Stimulated activated naive B cell treated with anti-CD40 and anti-IgM and Interleukin-4, amounts not matched to agents 10 μg/mL and 1 μg/mL and 100 μg/mL, for 72 hours (primary cell): ENCODE measurements at places on chromosomes 16 and 17.

DNA sequence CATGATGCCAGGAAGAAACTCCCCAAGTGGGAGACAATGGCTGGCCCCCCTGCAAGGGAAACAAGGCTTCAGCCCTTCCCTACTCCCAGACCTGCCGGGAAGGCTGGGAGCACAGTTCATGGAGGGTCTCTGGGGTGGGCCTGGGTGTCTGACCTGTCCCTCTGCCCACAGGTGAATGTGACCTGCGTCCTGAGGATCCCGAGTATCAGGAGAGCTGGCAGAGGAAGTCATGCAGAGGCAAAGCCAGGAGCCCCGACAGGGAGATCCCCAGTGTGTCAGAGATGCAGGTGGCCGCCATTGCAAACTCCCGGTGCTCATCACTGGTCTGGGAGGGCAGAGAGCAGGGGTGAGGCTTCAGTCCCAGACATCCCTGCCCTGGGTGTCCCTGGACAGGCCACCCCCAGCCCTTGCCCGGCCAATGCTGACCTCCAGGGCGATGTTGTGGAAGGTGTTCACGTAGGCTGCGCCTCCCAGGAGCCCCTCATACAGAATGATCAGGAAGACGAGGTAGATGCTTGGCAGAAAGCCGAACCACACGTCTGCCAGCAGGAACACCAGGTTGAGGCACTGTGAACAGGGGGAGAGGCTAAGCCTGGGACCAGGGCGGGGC, 5.3 kb upstream of the NPIPB7 start:
- H3K36me3 ChIP-seq, result peaks cover 50% of the 10 kb centered on the region
- H3K4me1 ChIP-seq, result peaks cover 6% of the 10 kb centered on the region
- H3K4me3 ChIP-seq, result no peak overlapping the region
- H3K27me3 ChIP-seq, result no peaks in the 10 kb centered on the region
- no peak for DNase-seq

DNA sequence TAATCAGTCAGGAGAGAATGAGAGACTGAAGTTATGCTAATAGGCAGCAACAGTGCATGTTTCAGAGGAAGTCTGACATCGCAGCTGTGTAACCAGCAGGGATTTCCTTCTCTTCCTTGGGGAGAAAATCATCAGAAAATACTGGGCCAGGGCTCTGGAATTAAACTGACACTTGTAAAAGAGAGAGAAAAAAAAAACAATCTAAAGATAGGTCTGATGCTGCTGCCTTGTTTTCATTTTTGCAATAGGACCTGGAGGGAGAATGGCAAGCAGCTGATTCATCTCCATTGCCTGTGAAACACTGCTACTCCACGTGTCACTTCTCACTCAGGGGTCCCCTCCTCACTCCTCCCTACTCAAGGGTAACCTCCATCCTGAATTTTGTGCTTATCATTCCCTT, 17.7 kb upstream of the CORO6 start:
- peaks cover 21% of the 10 kb centered on the region for H3K36me3 ChIP-seq
- no peak overlapping the region for H3K4me3 ChIP-seq
- no peaks in the 10 kb centered on the region for H3K27me3 ChIP-seq
- peak overlapping the region; percentile 43 for H3K27ac ChIP-seq

DNA sequence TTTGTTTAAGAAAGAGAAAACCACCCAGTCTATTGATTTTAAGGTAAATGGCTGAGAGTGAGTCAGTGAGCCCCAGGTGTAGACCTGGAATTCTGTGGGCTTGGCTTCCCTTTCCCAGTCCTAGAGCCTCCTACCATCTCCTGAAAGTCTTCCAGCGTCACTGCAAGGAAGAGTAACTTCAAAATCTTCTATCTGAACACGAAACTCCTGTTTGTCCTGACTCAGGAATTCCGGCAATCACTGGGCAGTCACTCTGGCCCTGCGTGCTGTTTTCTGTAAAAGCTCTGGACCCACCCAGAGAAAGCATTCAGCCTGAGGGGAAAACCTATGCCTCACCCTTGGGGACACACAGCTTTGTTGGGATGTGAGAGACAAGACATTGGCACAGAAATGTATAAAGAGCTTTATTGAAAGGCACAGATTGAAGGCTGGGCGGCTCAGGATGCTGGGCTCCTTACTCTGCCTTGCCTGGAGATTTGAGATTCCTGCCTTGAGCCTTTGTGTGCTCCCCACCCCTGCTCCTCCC, 15.9 kb downstream of the MINK1 start:
- no peaks in the 10 kb centered on the region for H3K27me3 ChIP-seq
- H3K4me3 ChIP-seq, result no peak overlapping the region
- H3K36me3 ChIP-seq, result peaks cover 28% of the 10 kb centered on the region
- no peak for DNase-seq

GRCh38 chr16:76926595-76926994, 264.4 kb upstream of the MON1B start:
- no peak for DNase-seq
- no peaks in the 10 kb centered on the region for H3K36me3 ChIP-seq
- H3K27me3 ChIP-seq, result peaks cover 6% of the 10 kb centered on the region
- no peak overlapping the region for H3K27ac ChIP-seq
- H3K4me3 ChIP-seq, result no peak overlapping the region
- no peaks in the 10 kb centered on the region for H3K4me1 ChIP-seq
